ENCODE measurements at places on chromosomes 2 and 18.

DNA sequence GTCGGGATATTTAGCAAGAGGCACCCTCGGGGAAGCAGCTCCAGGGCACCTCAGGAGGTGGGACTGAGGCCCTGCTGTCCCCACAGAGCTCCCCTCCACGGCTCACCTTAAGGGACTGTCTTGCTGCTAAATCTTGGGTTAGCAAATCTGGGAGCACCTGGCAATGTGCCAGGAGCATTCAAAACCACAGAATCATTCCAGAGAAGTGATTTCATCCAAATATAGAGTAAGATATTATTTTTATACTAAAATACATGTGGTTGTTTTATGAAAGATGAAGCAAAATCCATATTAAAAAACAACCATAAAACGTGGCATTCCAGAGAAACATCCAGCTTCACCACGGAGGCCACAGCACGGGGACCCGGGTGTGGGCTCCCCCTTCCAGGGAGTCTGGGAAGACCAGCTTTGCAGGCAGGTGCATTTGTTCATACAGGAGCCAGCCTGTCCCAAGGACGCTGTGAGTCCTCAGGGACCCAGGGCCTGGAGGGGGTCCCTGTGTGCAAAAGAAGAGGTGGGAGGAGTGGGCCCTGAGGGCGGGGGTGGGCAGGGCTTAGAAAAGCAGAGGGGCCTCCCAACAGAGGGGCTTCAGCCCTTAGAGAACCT is 16.3 kb downstream of the HS1BP3 start:
- DNase-seq: no peak

- no peak for DNase-seq
Measured at GRCh38 chr18:70296289-70296688, 7.4 kb downstream of the SOCS6 start.

DNA sequence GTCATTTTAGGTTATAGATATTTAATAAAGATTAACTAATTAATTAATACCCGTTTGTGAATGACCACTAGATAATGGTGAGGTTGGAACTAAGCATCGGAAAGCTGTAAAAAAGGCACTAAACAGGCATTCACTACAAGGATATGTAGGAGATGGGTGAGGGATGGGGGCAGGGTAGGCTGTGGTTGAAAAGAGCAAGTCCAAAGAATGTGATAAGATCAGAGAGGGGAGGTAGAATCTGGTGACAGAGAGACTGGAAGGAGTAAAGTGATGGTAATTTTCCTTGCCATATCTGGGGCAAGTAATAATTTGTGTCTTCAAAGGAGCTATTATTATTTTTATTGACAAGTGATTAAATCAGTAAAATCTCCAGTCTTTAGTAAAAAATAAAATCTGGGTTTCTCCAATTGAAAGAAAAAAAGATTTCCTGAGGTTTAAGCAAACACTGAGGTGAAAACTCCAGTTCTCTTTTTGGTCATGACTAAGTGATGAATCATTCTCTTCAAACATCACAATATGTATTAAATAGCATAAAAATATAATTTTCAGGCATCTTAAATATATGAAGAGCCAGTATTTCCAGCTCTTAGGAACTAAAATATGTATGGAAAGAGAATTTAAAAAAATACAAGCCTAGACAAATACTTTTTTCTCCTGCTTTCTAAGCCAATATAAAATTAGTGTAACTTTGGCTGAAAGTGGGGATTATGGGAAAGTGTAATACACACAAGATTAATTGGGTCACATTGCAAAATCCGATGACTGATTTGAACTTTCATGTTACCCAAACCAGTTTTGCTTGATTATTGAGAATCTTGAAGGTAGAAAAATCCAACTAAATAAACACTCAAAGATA is 259.1 kb upstream of the RBMS1 start:
- no peak for DNase-seq

GRCh38 chr18:11411048-11411447 is 198.3 kb upstream of the SLC35G4 start:
- peak; percentile 32 for DNase-seq

- no peak for DNase-seq
Measured at GRCh38 chr2:217958206-217958883, 44.5 kb downstream of the TNS1 start.

- no peak for DNase-seq
Measured at GRCh38 chr2:136131961-136132824, 14.2 kb upstream of the CXCR4 start.
